Neuronal stem cell (in vitro differentiated cells): ENCODE measurements at places on chromosomes 16 and 17.

- no peak for DNase-seq
Measured at GRCh38 chr16:11067697-11068141, 123.4 kb downstream of the CLEC16A start.

GRCh38 chr17:67076290-67076689 lies 31.9 kb downstream of the CACNG1 start:
- DNase-seq = no peak

- no peak for DNase-seq
Measured at GRCh38 chr17:58052945-58053715, 30.1 kb upstream of the DYNLL2 start.

DNA sequence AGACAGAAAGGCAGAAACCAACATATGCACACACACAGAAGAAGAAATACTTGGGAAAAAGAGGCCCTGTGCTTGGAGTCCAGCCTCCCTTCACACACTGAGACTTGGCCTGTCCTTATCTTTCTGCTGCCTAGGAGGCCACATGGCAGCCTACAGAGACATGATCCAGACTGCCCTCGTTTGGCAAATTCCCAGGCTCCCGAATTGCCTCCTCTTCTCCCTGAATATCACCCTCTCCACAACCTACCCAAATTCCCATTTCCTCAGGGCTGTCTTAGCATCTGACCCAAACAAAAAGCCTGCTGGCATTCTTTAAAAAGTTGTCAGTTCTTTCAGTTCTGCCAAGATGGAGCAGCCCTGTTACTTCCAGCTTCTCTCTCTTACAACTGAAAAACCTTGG lies 59.8 kb downstream of the DNAH17 start:
- DNase-seq = no peak

DNA sequence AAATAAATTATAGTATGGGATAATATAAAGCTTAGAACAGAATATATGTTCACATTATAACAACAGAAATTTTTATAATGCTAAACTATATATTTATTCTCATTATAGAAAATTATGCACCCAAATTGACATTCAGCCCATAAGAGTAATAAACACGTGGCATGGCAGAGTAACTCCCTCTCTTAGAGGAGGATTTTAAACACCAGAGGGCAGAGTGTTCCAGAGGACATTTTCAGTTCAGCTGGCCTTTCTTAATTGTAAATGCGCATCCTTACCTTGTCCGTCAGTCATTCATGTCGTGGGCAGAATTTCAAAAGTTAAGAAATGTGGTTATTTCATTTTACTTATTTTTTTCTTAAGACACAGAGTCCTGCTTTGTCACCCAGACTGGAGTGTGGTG lies 147.1 kb downstream of the TANC2 start:
- no peak for DNase-seq

GRCh38 chr17:77304051-77304745 lies 163.4 kb downstream of the SEC14L1 start:
- DNase-seq = no peak

DNA sequence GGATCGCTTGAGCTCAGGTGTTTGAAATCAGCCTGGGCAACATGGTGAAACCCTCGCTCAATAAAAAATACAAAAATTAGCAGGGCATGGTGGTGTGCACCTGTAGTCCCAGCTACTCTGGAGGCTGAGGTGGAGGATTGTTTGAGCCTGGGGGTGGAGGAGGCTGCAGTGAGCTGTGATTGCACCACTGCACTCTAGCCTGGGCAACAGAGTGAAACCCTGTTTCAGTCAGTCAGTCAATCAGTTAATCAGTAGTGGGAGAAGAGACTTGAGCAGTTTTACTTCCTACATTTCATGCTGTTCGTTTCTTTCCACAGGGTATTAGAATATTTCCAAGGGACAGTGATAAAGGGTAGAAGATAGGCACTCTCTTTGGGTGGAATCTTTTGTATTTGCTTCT lies 8.8 kb downstream of the MAP3K3 start:
- no peak for DNase-seq

DNA sequence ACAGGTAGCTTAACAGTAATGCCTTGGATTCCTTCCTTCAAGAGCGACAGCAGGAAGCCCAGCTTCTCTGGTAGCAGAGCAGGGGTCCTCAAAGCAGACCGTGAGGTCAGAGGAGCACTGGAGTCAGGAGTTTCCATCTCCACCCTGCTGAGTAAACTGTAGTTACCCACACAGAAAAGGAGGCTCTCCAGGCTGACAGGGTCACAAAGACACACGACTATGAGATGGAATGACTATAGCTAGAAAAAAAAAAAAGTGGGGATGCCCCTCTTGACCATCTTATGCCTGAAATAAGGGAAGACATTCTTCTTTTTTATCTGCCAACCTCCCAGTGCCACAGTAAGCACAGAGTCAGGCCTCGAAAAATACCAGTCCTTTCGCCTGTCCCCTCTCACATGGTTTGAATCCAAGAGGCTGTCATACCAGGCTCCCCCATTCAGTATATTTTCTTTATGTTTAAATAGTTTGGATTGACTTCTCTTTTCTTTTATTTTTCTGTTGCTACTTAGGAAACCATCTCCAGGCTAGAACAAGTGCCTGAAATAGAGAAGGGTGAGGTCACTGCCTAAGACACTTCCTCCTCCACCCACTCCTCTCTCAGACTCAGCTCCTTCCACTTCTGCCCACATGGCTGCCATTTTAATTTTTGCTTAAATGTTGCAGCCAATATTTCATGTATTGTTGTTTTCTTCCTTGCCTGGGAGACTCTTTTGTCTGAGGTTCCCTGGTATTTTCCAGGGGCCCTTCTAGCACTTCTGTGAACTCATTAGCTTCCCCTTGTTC lies 707.4 kb downstream of the MAF start:
- DNase-seq = no peak

DNA sequence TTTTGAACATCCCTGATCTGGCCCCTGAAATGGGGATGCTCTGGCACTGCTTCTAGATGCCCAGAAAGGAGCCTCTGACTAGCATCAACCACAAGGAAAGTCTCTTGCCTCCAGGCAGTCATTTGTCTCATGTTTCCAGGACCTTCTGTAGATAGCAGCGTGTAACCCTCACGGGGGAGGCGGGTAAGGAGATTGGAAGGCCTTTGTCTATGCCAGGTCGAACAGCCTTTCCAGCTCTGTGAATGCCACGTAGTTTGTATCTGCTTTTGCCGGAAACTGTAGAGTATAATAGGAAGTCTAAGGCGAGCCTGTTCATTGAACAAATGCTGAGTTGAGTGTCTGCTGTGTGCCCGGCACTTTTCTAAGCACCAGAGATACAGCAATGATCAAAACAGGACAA lies 43.9 kb upstream of the AQP8 start:
- DNase-seq = no peak

- DNase-seq = no peak
Measured at GRCh38 chr17:9818760-9819159, 3.1 kb downstream of the GSG1L2 start.

GRCh38 chr17:10499950-10500349 lies 18.4 kb downstream of the MYH1 start:
- DNase-seq = no peak

DNA sequence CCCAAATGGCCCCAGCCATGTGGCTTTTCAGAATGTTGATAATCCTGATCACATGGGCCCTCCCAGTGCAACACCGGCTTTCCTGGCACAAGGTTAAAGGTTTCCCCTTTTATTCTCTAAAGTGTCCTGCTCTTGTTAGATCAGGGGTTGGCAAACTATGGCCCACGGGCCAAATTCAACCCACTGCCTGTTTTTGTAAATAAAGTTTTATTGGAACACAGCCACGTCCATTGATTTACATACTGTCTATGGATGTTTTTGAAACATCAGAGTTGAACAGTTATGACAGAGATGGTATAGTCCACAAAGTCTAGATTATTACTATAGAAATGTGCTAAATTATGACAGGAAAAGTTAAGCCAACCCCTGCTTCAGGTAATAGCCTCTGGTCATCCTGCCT lies 157.3 kb downstream of the ZFHX3 start:
- no peak for DNase-seq

DNA sequence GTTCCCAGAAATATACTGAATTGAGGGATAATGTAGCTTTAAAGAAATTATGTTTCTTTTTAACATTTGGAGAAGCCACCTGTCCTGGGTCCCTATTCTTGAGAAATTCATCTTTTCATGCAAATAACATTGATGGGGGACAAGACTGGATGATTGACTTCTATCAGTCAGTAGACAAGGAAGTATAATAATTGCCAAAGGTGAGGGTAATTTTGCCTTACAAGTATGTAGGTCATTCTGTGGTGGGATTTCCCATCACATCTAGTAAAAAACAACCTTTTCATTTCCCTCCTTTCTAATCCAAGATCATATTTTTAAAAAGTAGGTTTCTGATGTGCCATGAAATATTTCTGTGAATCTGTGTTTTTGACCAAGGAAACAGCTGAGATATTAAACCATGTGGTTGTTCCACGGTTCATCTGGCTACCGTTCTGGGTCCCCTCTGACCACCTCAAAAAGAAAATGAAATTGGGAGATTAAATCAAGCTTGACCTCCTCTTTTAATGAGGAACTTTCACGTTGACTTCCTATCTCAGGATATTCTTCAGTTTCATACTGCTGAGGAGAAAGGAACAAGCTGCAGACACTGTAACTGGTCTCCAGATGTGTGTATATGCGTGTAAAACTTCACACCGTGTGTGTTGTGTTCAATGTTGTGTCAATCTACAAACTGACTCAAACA lies 138.6 kb downstream of the MAP2K6 start:
- no peak for DNase-seq

- DNase-seq = no peak
Measured at GRCh38 chr17:77691216-77692085, 267.1 kb upstream of the TNRC6C start.

GRCh38 chr17:32980230-32980629 lies 11.4 kb upstream of the SPACA3 start:
- DNase-seq = no peak

DNA sequence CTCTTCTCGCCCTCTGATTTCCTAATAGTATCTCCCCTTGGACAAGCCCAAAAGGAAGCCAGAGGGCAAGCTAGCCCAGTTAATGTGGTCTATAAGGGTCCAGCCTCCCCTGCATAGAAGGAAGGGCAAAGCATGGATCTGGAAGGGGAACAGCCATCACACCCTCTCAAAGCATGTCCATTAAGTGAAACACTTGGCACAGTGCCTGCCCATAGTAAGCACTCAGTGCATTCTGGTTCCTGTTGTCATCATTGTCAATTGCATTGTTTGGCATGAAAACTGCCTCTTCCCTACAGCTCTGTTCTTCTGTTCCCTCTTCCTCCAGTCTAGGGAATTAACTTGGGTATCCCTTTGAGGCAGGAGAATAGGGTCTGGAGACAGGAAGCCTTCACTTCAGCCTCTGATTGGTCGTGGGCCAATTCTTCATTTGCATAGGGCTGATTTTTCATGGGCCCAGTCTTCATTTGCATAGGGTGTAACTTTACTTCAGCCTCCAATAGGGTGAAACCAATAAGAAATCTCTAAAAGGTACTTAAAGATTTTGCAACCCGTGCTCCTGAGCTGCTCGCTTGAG lies 81.4 kb downstream of the C17orf67 start:
- DNase-seq = no peak

GRCh38 chr17:36204724-36205500 lies 6.0 kb upstream of the CCL4L2 start:
- DNase-seq = no peak

- no peak for DNase-seq
Measured at GRCh38 chr17:20008242-20009051, 712 bp upstream of the SPECC1 start.

- DNase-seq = no peak
Measured at GRCh38 chr17:34156401-34156740, 98.7 kb upstream of the CCL2 start.

DNA sequence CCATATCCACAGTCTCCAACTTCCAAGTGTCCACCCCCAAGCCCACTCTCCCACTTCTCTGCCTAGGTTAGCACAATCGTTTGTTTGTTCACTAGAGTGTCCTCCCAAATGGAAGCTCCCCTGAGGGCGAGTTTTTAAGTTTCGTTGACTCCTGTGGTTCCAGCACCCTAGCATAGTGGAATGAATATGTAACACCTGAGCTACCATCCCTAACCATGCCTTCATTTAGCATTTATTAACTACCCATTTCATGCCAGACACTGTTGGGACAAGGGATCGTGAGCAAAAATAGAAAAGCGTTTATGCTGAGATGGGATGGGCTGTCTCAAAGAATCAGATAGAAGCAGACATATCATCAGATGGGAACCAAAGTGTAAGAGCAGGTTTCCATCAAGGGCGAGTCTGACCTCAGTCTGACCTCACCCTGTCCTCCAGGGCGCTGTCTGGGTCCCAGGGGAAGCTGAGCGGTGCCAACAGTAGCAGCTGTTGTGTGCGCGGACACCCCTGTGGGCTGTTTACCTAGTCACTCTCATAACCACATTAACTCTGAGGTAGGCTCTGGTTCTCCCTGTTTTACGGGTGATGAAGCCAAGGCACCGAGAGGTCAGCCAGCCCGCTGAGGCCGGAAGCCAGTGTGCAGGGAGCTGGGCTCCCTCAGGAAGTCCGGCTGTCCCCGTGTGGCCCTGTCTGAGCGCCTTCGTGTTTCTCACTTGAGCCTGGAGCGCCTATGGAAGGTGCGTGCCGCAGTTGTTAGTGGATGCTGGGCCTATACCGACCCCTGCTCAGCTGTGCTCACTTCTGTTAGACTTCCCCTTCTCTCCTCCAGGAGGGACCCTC lies 6.2 kb downstream of the CNP start:
- no peak for DNase-seq

DNA sequence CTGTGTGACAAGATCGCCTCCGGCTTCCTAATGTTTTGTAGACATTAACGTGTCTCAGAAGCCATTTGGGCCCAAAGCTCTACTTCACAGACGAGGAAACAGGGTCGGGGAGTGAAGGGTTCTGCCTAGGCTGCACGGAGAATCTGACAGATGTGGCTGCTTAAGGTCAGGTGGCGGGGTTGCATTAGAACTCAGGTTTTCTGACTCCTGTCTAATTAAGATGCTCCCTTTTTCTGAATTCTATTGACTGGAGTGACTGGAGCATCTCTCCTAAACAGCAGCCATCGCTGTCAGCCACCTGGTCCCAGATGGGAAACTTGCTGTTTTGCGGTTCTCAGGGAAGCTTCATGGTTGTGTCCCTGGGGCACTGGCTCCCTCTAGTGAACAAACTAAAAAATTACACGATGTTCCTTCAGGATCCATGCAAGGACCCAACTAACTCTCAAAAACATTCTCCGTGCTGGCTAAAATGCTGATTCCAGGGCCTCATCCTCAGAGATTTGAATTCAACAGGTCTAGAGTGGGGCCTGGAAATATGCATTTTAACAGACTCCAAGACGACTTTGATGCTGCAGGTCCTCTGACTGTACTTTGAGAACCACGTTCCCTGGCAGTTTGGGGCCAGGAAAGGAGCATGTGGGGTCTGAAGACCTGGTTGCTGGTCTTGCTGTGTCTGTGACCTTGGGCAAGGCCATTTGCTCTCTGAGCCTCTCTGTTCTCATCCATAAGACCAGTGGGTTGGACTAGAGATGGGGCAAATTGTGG lies 117.4 kb downstream of the IRF8 start:
- peak; percentile 62 for DNase-seq
